ENCODE measurements at places on chromosomes 12 and 14. TPM values are rescaled to one million over a fixed set of nuclear protein-coding genes. Genes with fewer than 3 reads are reported as not detected.

The PROX2 gene
- total RNA-seq, result not detected

The LTBR gene
- total RNA-seq, result 147 TPM

The HCAR1 gene
- total RNA-seq, result not detected

The ACTN1 gene
- total RNA-seq, result 403 TPM

The KRT71 gene
- total RNA-seq, result not detected

The ACOT4 gene
- total RNA-seq, result 0.38 TPM

The PTCSC3 gene
- total RNA-seq, result not detected

The FOXN4 gene
- total RNA-seq, result not detected

The CELA1 gene
- not detected for total RNA-seq

The BDKRB1 gene
- 5.5 TPM for total RNA-seq

The ITGB7 gene
- 1.4 TPM for total RNA-seq

The SPRING1 gene
- 20.0 TPM for total RNA-seq

The MUCL1 gene
- total RNA-seq, result not detected

The PDE3A gene
- 0.43 TPM for total RNA-seq

All from GM23248 (cell line).